ENCODE measurements at places on chromosomes 3 and 15.
A peak's percentile ranks its signal among the peaks of the same experiment; 100 is the strongest.

GRCh38 chr3:16200411-16200810 lies 25.9 kb downstream of the GALNT15 start:
- DNase-seq, result no peak
- H3K36me3 ChIP-seq, result no peaks in the 10 kb centered on the region

DNA sequence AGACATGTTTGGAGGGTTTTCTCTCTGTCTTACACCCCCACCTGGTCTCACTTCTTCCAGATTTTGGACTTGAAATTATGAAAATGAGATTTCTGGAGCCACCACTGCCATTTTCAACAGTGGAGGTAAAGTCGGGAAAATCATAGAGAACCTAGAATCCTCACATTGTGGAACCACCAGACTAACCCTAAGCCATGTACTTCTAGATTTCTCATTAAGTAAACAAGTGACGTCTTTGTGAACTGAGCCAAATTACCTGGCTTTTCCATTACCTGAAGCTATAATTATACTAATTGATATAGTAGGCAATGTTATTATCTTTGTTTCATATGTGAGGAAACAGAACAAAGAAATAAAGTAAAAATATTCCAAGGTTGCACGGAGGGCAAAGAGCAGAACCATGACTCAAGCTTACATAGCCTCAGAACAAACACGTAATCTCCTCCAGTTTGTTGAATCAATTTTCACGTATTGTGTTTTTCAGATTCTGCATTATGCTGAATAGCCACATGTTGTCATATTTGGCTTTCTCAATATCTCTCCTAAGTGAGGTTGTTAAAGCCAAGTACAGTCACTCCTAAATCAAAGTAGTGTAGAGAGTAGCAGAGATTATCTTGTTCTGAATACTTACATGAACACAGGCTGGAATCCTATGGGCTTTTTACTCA lies 101.3 kb upstream of the CMC1 start:
- H3K27ac ChIP-seq, result no peak overlapping the region
- H3K4me3 ChIP-seq, result no peak overlapping the region
- no peaks in the 10 kb centered on the region for H3K4me1 ChIP-seq
- no peaks in the 10 kb centered on the region for H3K27me3 ChIP-seq

GRCh38 chr15:78224023-78224411 lies 10.3 kb downstream of the ACSBG1 start:
- H3K4me3 ChIP-seq, result no peak overlapping the region
- DNase-seq, result no peak
- no peaks in the 10 kb centered on the region for H3K27me3 ChIP-seq

- no peaks in the 10 kb centered on the region for H3K4me1 ChIP-seq
- no peak overlapping the region for H3K27ac ChIP-seq
- H3K4me3 ChIP-seq, result no peak overlapping the region
- DNase-seq, result no peak
Observed at GRCh38 chr15:52405856-52406255, 110.3 kb upstream of the MYO5C start.

DNA sequence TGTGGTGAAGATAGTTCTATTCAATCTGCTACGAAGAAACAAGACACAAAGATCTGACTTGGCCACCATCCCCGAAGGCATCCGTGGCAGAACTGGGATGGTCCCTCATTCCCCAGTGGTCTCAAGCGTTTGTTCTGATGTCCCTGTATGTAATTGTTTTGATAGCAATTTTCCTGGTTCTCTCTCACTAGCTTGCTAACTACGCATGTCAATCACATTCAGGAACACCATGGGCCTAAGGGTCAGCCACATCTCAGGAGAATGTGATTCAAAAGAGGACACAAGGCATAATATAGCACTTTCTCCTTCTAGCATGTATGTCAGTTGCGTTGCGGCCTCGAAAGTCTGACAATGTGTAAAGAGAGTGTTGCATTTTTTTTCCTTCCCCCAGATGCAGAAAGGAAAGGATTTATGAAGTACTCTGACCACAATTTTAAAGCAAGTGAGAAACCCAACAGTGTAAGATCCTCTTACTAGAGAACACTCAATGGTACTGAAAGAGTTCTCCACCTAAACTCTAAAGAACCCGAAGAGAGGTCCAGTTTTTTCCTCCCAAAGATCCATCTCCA lies 32.0 kb upstream of the TCF12 start:
- peak overlapping the region; percentile 91 for H3K4me3 ChIP-seq
- H3K36me3 ChIP-seq, result peaks cover 8% of the 10 kb centered on the region
- H3K27me3 ChIP-seq, result no peaks in the 10 kb centered on the region
- DNase-seq, result no peak
- H3K27ac ChIP-seq, result peak overlapping the region; percentile 96

- no peaks in the 10 kb centered on the region for H3K36me3 ChIP-seq
- no peak overlapping the region for H3K4me3 ChIP-seq
- H3K4me1 ChIP-seq, result peaks cover 12% of the 10 kb centered on the region
- no peak for DNase-seq
- H3K27me3 ChIP-seq, result no peaks in the 10 kb centered on the region
Observed at GRCh38 chr15:61421938-61422337, 192.8 kb upstream of the RORA start.

DNA sequence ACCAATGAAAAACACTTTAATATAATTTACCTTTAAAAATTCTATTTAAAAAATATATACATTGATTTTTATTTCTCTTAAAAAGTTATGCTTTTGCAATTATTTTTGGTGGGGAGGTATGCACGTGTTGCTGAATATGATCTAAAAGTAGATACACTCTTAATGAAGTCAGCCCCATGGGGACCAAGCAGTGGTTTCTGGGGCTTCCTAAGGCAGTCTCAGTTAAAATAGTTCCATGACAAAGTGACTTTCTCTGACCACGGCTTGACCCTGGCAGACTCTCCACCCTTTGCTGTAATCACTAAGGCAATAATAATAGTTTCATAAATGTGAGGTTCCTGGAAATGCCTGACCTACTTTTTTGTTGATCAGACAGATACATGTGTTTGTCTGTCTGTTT lies 50.4 kb downstream of the CCR4 start:
- no peak overlapping the region for H3K27ac ChIP-seq
- peaks cover 2% of the 10 kb centered on the region for H3K36me3 ChIP-seq
- no peaks in the 10 kb centered on the region for H3K4me1 ChIP-seq

GRCh38 chr3:25508901-25509300 lies 80.8 kb downstream of the RARB start:
- H3K27me3 ChIP-seq, result no peaks in the 10 kb centered on the region
- H3K27ac ChIP-seq, result no peak overlapping the region
- H3K4me1 ChIP-seq, result peaks cover 45% of the 10 kb centered on the region
- H3K36me3 ChIP-seq, result no peaks in the 10 kb centered on the region

DNA sequence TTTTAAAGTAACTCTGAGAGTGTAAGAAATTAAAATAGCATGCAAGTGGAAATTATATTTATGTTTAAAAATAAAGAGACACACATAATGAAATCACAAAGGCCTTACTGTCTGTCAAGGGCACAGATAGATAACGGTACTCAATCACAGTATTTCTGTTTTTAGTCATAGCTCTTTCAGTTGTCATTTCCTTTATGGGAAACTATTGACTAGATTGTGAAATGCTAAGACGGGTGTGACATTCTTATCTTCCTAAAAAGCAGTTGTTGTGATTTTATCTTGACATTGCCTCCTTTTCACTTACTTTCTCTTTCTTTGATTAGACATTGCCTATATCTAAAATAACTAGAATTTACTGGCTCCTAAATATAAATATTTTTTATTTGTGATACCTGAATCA lies 100.1 kb upstream of the PLSCR5 start:
- H3K4me3 ChIP-seq, result no peak overlapping the region
- no peak for DNase-seq
- no peak overlapping the region for H3K27ac ChIP-seq
- no peaks in the 10 kb centered on the region for H3K36me3 ChIP-seq
- no peaks in the 10 kb centered on the region for H3K27me3 ChIP-seq

DNA sequence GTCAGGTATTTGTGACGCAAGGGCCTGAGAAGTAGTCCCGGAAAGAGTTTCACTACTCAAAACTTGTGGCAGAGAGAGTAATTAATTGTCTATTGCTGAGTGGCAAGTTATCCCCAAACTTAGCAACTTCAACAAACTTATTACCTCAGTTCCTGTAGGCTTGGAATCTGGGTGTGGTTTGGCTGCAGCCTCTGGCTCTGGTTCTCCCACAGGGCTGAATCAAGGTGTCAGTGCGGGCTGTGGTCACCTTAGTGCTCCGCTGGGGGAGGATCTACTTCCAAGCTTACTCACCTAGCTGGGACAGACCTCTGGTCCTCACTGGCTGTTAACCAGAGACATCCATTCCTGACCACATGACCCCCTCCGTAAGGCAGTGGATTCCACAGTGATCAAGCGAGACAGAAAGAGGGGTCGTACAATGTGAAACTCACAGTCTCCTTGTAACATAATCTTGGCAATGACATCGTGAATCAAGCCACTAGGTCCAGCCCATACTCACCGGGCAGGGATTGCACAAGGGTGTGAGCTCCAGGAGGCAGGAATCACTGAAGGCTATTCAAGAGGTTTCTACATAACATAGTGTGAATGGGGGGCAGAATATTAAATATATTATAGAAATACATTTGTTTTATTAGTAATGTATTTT lies 138.3 kb downstream of the RYR3 start:
- DNase-seq, result no peak
- no peak overlapping the region for H3K27ac ChIP-seq
- peaks cover 2% of the 10 kb centered on the region for H3K27me3 ChIP-seq
- H3K4me1 ChIP-seq, result peaks cover 10% of the 10 kb centered on the region

- peaks cover 33% of the 10 kb centered on the region for H3K4me1 ChIP-seq
- H3K27ac ChIP-seq, result no peak overlapping the region
- H3K4me3 ChIP-seq, result no peak overlapping the region
- no peaks in the 10 kb centered on the region for H3K36me3 ChIP-seq
- no peaks in the 10 kb centered on the region for H3K27me3 ChIP-seq
- no peak for DNase-seq
Observed at GRCh38 chr3:114119776-114120175, 59.1 kb downstream of the DRD3 start.

DNA sequence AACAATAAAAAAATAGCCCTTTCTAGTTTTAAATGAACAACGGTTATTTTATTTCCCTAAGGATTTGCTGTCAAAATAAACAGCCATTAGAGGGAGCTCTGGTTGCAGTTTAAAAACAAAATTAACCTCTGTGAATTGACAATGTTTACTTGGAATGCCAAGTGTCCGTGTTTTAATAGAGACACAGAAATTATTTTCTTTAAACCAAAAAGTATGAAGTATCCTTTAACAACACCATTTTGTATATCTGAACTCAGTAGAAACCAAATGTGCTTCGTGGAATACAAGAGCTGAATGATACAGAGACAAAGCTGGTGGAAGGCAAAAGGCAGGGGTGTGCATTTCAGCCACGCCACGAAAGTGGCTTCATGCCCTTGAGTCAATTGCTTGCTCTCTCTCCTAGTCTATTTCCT lies 74.4 kb downstream of the MOBP start:
- no peaks in the 10 kb centered on the region for H3K36me3 ChIP-seq
- H3K27ac ChIP-seq, result no peak overlapping the region
- no peak for DNase-seq
- no peak overlapping the region for H3K4me3 ChIP-seq

DNA sequence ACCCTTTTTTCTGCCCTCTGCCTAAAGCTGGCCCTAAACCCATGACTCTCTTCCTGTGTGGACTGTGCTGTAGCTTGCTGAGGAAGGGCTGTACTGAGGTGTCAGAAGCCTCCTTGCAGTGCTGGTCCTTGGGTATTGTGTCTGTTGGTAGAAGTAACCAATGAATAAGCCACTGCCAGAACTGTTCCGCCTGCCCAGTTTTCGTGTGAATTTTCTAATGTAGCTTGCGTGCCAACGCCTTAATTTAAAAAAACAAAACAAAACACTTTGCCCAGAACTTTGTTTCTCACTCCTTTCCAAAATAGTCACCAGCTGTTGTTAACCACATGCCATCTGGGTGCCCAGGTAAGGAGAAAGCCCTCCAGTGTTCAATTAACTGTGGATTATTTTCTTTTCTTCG lies 101.9 kb downstream of the KLHL25 start:
- H3K4me3 ChIP-seq, result no peak overlapping the region
- H3K36me3 ChIP-seq, result peaks cover 4% of the 10 kb centered on the region
- H3K27ac ChIP-seq, result no peak overlapping the region
- no peak for DNase-seq
- H3K27me3 ChIP-seq, result no peaks in the 10 kb centered on the region

GRCh38 chr15:96362755-96363651 lies 32.5 kb downstream of the NR2F2 start:
- peak overlapping the region; percentile 76 for H3K4me3 ChIP-seq
- H3K4me1 ChIP-seq, result peaks cover 64% of the 10 kb centered on the region
- no peak for DNase-seq
- H3K27ac ChIP-seq, result peak overlapping the region; percentile 57
- no peaks in the 10 kb centered on the region for H3K36me3 ChIP-seq

- DNase-seq, result no peak
- no peak overlapping the region for H3K27ac ChIP-seq
- H3K27me3 ChIP-seq, result no peaks in the 10 kb centered on the region
- no peaks in the 10 kb centered on the region for H3K4me1 ChIP-seq
Observed at GRCh38 chr3:157573281-157573680, 70.1 kb upstream of the VEPH1 start.

GRCh38 chr15:79965846-79966630 lies 5.0 kb downstream of the BCL2A1 start:
- H3K4me1 ChIP-seq, result no peaks in the 10 kb centered on the region
- DNase-seq, result no peak
- no peaks in the 10 kb centered on the region for H3K27me3 ChIP-seq
- H3K36me3 ChIP-seq, result no peaks in the 10 kb centered on the region
- H3K4me3 ChIP-seq, result no peak overlapping the region

GRCh38 chr3:169548194-169548593 lies 115.3 kb downstream of the MECOM start:
- H3K27ac ChIP-seq, result no peak overlapping the region
- no peak for DNase-seq
- H3K4me3 ChIP-seq, result no peak overlapping the region
- no peaks in the 10 kb centered on the region for H3K4me1 ChIP-seq
- no peaks in the 10 kb centered on the region for H3K27me3 ChIP-seq

GRCh38 chr15:22786868-22787698 lies 639 bp downstream of the NIPA1 start:
- peaks cover 5% of the 10 kb centered on the region for H3K27me3 ChIP-seq
- peaks cover 4% of the 10 kb centered on the region for H3K36me3 ChIP-seq
- DNase-seq, result peak; percentile 20
- no peak overlapping the region for H3K27ac ChIP-seq

- H3K27me3 ChIP-seq, result peaks cover 2% of the 10 kb centered on the region
- H3K4me3 ChIP-seq, result no peak overlapping the region
- DNase-seq, result no peak
- no peaks in the 10 kb centered on the region for H3K4me1 ChIP-seq
- peaks cover 3% of the 10 kb centered on the region for H3K36me3 ChIP-seq
Observed at GRCh38 chr3:20186600-20187004, 596 bp upstream of the SGO1 start.

DNA sequence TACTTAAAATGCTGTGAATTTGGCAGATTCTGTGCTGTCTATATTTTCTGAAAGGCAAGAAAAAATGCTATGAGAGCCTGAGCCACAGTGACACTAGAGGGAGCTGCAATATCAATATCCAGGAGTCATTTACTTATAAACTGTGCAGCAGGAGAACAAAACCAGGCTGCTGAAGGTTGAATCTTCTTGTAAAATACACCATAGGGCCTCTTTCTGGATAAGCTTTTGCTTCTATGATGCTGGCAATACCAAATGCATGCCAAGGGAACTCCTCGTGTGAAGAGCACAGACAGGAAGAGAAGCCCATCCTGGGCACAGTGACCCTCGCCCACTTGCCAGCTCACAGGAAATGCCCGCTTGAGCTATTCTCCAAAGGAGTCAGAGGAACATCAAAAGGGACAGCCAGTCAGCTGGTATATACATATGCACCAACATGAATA lies 48.0 kb upstream of the TSPAN3 start:
- no peak overlapping the region for H3K27ac ChIP-seq
- DNase-seq, result peak; percentile 26
- H3K4me3 ChIP-seq, result no peak overlapping the region
- H3K27me3 ChIP-seq, result no peaks in the 10 kb centered on the region
- H3K4me1 ChIP-seq, result peaks cover 5% of the 10 kb centered on the region
- no peaks in the 10 kb centered on the region for H3K36me3 ChIP-seq
